ENCODE measurements at places on chromosomes 4 and X.
A peak's percentile ranks its signal among the peaks of the same experiment; 100 is the strongest.

- peak; percentile 71 for DNase-seq
These were observed 9.6 kb downstream of the BMP3 start for GRCh38 chr4:81040012-81040659.

DNA sequence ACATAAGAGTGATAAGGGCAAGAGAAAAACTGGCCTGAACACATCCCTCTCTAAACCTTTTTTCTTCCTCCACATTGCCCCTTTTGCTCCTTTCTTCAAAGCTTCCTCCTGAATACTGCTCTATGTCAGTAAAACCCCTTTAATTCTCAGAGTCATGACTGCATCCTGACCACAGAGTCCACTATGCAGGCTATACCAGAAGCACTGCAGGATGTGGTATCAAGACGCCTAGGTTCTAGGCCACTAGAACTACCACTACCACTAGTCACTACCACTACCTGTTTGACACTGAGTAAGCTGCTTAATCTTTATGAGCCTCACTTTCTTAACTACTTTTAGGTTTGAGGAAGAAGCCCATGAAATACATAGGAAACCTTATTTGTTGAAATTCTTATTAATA is 38.7 kb downstream of the ARHGEF9 start:
- no peak for DNase-seq

GRCh38 chrX:13666836-13667235 is 13.9 kb downstream of the TCEANC start:
- DNase-seq = no peak

DNA sequence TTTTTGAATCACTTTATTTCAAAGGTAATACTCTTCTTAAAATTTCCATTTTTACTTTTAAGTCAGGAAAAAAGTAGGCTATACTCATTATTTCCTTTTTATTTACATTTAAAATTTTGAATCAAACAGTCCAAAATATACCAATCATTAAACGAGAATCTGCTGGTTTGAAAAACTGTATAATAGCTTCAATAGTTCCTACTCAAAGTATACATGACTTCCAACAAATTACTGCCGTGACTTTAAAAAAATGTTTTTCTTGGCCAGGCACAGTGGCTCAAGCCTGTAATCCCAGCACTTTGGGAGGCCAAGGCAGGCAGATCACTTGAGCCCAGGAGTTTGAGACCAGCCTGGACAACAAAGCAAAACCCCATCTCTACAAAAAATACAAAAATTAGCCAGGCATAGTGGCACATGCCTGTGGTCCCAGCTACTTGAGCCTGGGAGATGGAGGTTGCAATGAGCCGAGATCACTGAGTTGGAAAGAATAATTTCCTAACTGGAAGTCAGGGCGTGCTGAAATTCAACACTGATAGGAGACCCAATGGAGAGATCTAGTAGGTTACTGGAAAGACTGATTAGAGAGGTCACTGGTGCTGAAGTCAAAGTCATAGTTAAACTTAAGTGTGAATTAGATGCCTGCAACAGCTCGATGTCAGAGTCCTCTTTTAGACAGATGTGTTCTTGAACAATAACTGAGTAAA is 9.0 kb downstream of the KLHL8 start:
- no peak for DNase-seq

GRCh38 chr4:4855301-4856070 is 4.0 kb upstream of the MSX1 start:
- DNase-seq = peak; percentile 36

- DNase-seq = no peak
These were observed 40.8 kb downstream of the HCCS start for GRCh38 chrX:11151799-11152559.

DNA sequence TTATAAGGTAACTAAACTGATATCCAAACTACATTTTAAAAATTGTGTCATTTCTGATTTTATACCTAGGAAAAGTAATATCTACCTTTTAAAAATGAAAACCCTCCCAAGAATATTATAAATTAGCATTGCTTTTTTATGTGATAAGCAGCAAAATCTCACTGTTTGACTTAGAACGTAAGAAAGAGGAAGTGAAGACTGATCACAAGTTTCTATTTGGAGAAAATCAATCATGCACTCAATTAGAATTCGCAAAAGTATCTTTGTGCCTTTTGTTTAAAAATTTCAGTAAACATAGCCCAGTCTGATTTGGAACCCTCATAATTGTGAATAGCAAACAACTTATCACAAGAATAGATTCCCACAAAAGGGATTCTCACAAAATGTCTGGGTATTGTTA is 142.7 kb downstream of the TENM3 start:
- DNase-seq = no peak

DNA sequence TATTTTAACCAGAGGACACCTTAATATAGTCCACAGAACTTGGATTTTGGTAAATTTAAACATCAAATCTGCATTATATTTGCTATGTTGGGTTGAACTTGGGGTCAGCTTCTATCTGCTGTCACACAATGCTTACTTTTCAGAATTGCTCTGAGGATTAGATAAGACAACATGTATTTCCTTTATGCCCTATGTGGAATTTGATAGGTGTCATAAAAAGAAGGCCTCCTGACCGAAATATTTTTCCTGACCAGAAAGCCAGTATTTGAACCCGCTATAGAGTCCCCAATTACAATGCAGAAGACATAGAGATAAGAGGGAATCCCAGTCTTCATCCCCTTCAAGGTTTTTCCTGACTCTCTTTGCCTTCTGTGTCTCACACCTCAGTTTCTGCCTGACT is 4.1 kb downstream of the MTTP start:
- no peak for DNase-seq

- peak; percentile 28 for DNase-seq
These were observed 1.1 kb downstream of the LGI2 start for GRCh38 chr4:25029479-25030276.

DNA sequence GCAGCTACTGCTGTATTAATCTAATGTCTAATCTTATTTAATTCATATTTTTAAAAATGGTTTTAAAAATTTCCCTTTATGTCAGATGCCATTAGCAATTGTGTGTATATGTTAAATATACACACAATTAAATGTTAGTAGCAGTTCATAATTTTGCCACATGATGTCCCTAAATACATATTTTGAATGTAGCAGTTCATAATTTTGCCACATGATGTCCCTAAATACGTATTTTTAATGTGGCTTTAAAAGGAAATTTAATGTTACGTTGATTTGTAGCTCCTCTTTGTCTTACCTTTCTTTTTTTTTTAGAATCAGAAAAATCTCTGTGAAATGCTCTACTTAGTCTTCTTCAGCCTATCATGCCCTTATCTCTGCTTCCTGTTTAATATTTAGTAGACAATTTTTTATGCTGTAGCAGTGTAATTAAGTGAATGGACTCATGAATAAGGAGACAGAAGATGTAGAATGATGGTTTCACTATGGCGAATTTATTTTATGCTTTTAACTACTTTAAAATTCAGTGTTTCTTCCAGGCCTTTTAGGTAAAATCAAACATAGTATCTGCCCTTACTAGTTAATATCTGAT is 26.1 kb downstream of the RBM46 start:
- DNase-seq = peak; percentile 24

- no peak for DNase-seq
These were observed 1670.4 kb upstream of the AGA start for GRCh38 chr4:179112441-179113170.

DNA sequence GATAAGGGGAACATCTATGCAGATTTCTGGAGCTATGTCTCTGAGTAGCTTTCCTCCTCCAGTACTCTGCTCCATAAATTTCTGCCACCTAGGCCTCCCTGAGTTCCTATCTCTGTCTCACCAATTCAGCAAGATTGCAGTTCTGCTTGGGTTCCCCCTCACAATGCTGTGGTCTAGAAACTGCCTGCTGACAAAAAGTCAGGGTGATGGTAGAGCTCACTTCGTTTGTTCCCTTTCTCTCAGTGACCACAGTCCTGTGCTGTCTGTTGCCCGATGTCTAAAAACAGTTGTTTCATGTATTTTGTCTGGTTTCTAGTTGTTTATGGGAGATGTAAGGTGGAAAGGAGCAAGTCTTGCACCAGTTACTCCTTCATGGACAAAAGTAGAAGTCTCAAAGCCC is 41.1 kb downstream of the AMMECR1 start:
- DNase-seq = no peak

- DNase-seq = peak; percentile 17
These were observed 65.2 kb upstream of the TLR2 start for GRCh38 chr4:153618833-153619232.

DNA sequence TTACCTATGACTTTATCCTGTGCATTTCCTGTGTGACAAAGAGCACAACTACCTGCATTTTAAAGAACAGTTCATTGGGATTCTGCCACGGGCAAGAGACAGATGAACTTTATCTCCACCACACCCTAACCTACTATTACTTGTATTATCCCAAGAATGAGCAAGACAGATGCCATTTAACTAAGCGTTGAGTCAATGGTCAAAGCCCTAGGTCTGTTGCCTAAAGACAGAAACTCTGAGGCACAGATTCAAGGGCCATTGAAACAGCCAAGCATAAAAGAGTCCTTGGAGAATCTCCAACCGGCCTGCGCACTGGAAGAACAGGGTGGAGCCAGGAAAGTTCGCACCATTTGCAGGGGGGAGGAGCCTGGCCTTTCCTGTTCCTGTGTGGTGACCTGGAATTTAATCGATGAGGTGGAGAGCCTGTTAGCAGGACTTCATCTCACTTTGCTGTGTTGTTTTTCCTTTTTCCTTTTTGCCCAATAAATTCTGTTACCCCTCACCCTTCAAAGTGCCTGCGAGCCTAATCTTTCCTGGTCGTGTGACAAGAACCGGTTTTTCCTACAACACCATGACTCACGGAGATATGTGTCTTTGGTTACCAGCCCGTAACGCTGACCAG is 146.4 kb upstream of the DIAPH2 start:
- peak; percentile 3 for DNase-seq

DNA sequence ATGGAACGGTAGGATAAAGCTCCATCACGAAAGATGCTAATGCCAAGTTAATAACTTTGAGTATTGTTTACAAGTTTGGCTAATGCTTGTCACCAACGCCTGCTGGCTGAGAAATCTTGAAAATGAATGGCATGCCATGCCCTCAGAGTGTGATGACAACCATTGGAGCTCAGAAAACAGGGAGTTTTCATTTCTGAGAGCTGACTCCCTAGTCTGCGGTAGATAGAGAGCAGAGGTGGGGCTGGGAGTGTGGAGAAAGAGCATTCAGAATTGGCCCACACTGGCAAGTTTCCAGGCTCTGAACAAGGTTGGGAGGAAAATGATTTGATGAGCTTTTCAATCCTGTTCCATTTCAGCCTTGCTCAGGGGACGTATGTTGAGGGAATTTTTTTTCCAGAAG is 183.9 kb downstream of the CPEB2 start:
- DNase-seq = no peak

DNA sequence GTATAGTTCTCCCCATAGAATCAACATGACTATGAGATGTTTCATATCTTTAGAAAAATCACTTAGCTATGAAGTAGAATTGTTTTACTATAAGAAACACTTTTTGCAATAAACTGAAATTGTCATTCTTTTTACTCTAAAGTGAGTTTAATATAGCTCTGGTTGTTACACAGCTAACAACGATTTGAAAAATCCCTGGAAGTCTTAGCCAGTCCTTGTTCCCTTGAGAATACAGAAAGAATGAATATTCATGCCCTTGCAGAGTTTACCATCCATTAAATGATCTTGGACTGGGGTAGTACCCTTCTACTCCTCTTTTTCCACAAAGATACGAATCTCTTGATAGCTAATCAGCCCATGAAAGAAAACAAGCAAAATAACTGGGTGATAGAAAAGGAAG is 141.8 kb downstream of the JADE1 start:
- DNase-seq = no peak

- no peak for DNase-seq
These were observed 1.9 kb downstream of the CXCL2 start for GRCh38 chr4:74097116-74097515.

- no peak for DNase-seq
These were observed 410.2 kb downstream of the MID1IP1 start for GRCh38 chrX:39211501-39211900.

DNA sequence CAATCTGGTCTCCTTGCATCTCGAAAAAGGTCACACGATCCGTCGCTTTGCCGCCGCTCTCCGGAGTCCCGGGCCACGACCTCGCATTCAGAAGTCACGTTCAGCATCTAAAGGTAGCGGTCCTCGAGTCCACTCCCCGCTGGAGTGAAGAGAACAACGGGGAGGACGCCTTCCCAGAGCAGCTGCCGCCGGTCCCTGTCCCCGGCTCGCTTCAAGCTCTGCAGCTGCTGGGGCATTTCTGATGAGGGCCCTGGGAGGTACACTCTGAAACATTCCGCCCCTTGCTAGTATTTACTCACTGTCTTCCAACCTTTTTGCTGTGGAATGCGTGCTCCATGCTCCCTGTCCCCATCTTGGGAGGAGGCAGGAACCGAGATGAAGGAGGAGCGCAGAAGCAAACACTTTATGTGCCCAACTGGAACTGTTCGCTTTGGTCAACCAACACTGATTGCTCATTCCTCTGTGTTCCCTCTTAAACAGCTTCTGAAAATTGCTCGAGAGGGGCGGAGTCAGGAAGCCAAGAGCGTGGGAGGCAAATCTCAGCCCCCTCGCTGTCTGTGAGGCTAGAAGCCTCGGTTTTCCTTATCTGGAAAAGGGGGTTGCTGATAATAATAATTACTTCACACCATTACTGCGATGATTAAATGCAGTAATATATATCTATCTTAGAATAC is 6.4 kb upstream of the VAMP7 start:
- peak; percentile 6 for DNase-seq

DNA sequence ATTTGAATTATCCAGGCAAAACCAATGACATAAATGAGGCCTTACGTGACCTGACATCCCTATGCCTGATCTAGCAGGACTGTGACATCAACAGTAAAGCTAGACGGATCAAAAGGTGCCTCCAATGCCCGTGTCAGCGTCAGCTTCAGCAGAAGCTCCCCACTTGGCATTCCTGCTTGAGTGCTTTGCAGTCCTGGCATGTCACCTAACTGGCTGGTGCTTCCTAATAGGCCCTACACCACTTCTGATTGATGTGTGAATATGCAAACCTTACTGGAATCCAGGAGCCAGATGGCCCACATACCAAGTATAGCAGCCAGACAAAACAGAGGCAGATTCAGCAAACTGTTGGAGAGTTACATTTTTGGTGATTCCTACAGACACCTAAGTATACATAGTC is 224.2 kb downstream of the DMD start:
- DNase-seq = peak; percentile 73

DNA sequence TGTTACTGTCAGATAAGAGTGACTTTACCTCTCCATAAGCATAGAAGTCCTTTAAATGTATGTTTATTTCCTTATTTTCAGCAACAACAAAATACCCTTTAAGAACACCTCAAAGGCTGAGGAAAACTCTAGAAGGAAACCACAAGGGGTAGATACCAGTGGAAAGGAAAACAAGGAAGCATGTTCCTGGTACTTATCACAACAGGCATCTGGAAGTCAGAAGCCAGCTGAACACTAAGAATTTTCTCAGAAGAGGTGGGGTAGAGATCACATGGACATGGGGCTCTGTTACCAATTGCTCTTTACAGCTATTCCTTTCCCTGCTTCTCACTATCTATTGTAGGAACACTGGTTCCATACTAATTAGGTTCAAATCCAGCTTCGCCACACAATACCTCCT is 51.5 kb upstream of the BEND2 start:
- no peak for DNase-seq

- DNase-seq = no peak
These were observed 272.8 kb upstream of the CPEB2 start for GRCh38 chr4:14729282-14730000.

Data from GM23338 (cell line).